H54 (cell line): ENCODE measurements at places on chromosomes 5 and 9.

DNA sequence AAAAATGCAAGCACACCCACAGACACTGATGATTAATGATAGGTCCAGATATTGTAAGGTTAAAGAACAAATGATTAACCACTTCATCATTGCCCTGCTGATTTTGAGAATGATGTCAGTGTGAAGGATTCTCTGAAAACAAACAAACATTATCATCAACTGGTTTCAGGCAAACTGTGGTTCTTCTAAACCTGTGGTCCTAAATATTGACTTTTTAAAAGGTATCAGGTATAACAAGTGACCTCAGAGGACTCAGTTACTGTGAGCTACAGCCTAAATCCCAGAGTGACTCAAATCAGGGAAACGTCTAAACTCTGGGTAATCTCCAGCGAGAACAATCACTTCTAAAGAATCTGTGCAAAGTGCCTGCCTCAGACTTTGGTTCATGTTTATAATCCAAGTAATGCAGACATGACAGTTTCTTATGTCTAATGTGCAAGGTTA is 172.3 kb upstream of the CDH6 start:
- DNase-seq: no peak

DNA sequence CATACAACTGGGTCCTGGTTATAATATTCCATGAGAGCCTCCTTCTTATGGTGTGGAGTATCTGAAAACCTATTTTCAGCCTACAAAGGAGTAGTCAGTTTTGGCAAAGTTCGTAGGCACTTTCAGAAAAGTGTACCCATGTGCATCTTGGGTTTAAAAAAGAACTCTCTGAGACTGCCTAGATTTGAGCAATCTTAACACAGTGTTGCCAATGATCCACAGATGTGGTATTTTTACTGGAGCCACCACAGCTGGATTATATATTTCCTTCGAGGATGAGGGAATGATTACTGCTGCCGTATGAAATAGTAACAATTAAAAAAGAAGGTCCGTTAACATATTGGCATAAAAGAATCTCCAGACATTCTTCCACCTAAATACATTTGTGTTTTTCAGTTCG is 1.1 kb downstream of the PALM2AKAP2 start:
- DNase-seq: no peak

DNA sequence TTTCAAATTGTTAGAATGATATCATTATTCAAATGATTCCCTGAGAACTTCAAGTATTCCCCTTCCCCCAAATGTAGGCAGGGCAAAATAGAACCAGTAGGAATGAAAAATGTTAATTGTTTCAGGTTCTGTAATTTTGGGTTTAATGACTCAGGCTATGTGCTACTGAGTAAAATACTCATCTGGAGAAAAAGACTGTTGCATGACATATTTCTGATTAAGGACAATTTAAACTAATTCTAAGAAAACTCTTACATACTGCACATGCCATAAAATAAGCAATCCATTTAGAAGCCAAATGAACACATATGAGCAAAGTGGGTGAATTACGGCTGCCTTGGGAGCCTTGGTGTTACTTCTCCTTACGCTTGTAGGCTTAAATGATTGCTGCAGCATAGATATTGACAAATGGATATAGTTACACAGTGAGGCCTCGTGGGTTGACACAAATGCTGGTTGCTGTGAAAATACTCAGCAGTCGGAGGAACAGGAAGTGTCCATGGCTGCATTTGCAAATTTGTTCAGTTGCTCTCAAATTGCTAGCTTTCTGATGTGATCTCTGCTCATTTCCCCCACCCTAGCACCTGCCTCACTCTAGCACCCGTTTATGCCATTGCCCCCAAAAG is 174.9 kb upstream of the DMAC1 start:
- DNase-seq: no peak

- DNase-seq: no peak
Measured at GRCh38 chr5:60379907-60380306, 320.1 kb downstream of the DEPDC1B start.

DNA sequence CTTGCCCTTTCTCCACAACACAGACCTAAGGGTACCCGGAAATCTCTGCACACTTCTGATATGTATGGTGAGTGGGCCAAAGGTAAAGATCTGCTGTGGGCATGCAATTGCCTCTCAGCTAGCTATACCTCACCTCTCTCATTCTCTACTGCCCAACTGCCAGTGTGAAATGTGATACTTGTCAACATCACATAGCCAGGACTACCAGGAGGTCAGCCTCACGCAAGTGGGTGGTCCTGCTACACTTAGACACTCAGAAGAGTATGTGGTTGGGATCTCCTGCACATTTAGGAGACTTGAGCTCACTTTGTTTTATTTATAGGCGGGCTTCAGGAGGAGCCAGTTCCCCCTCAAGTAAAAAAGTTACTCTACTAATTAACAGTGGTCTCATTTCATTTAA is 88.0 kb upstream of the MAN2A1 start:
- DNase-seq: no peak
